ENCODE measurements at places on chromosomes 16 and 17.
A peak's percentile ranks its signal among the peaks of the same experiment; 100 is the strongest.

DNA sequence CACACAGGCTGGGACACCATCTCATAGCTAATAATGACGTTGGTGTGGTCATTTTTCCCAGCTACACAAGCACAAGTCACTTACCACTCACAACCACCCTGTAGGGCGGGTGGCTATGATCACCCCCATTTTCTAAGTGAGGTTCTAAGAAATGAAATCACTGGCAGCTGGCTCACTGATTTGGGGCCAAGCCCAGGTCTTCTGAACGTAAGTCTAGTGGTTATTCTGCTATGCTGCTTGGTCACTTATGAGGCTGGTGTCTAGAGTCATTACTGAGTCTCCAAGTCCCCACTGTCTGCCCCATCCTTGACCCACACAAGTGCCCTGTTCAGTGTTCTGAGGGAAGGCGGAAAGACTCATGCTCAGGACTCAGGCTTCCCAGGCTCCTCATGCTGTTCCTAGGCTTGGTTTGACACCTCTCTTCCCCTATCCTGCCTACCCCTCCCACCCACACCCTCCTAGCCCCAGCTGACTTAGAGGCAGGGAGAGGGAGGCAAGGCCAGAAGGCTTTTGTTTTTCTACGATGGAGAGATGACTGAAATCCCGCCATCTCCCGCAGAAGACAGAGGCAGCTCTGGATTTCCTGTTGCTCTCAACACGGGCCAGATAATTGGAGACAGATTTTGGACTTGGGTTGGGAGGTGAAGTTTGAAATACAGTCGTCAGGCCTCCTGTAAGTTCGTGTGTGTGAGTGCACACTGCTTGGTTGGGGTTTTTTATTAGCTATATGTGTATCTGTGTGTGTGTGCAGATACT is 32.2 kb downstream of the FZD2 start:
- DNase-seq = no peak

DNA sequence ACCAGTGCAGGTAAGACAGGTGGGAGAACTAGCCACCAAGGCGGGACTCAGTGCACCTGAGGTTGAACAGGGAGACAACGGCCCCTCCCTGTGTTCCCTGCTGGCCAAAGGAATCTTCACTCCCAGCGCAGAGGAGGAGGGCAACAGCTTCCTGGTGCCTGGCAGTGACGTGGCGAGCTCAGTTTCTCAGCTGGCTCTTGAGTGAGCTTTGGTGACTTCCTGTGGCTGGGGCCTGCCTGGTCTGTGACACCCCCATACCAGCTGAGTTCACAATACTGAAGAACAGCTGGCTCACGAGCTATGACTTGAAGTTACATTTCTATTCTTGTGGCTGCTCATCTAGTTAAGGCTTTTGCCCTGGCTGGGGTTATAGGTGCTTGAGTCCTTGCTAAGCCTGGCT is 26.1 kb downstream of the WNT9B start:
- no peak for DNase-seq

- DNase-seq = no peak
These were observed 17.8 kb downstream of the IRX3 start for GRCh38 chr16:54268766-54269165.

GRCh38 chr16:10708969-10709368 is 14.2 kb upstream of the TEKT5 start:
- no peak for DNase-seq

DNA sequence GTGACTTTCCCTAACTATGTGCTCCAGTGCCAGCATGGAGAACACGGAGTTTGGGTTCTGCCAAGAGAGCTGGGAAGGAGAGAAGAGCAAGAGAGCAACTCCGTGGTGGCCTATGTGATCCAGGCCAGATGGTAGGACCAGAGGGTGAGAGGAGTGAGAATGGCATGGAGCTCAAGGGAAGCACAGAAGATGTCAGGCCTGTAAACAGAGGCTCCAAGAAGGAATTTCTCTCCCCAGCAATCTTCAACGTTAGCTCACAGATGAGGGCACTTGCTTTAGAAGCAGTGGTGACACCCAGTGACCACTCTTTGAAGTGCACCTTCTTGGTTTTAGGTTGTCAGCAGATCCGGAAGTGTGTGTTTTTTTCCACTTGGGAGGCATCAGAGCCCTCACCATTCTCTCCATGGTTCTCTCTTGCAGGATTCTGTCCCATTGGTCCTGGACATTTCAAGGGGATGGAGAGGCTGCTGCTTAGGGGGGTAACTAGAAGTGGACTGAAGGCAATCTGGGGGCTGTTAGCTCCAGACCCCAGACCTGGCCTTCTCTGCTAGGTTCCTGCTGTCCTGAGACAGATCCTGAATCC is 18.1 kb upstream of the TMEM98 start:
- DNase-seq = peak; percentile 16

GRCh38 chr17:80385046-80385445 is 29.9 kb upstream of the ENDOV start:
- no peak for DNase-seq

DNA sequence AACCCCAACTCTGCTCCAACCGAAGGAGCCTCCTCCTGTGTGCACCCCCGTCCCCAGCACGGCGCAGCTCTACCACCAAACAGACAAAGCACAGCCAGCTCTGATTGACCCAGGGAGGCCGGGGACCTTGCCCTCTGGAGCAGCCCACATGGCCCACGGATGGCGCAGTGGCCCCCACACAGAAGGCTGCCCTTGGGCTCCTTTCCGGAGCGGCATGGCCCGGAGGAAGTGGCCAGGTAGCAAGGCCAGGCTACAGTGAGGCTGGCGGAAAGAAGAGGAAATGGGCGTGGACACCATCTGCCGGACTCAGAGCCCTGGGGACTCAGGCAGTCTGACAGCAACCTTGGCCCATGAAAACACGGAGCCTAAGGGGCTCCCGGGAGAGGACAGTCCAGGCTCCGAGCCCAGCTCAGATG is 19.9 kb upstream of the ZC3H18 start:
- no peak for DNase-seq

DNA sequence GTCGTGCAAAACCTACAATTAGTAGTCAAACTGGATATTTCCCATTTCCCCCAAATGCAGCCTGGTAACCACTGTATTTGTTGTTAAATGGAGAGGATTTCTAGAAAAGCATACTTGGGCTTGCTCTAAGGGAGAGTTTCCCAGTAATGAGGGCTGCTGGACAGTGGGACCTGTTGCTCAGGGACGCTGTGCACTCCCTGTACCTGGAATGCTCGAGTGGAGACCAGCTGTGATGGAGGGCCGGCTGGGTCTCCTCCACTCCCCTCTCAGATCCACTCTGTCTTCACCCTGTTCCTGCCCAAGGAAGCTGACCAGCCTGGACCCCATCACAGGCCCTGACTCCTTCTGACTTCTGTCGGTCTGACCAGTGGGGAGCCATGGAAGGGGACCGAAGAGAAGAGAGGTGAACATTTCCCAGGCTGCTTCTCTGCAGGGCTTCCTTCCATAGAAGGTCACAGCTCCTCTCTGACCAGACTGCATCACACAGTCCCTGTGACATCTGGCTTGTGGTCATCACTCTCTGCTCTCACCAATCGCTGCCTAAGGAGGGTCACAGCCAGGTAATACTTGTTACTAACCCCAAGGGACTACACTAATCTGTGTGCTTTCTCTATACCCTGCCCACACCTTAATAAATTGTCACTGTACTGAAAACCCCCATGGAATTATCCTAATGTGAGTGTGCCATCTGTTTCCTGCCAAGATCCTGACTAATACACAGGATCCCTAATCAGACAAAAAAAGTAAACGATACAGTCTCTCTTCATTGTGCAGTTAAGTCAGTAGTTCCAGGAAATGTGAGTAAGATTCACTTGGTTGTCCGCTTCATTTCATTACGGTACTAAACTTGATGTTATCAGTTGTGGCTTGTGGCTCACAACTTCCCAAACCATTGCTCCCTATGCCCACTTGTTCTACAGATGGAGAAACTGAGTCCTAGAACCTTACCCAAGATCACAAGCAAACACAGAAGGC is 102.4 kb downstream of the CCT6B start:
- DNase-seq = no peak

- DNase-seq = no peak
These were observed 99.3 kb upstream of the FAM20A start for GRCh38 chr17:68700421-68700820.

DNA sequence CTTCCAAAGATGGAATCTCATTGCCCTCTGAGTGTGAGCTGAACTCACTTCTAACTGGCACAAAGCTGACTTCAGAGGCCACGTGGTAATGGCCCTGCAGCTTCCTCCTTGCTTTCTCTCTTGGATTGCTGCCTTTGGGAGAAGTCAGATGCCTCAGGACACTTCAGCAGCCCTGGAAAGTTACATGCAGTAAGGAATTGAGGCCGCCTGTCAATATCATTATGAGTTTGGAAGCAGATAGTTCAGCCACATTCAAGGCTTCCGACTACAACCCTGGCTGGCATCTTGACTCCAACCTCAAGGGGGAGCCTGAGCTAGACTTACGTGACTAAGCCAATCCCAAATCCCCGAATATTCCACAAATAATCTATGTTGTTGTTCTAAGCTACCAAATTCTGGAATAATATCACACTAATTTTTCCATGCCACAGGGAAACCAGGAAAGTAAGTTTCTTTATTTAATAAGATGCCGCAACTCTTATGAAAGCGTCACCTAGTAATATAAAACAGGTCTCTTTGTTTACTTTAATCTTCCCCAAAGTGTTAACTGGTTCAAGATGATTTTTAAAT is 13.6 kb downstream of the CEP20 start:
- no peak for DNase-seq

GRCh38 chr17:52235516-52235915 is 77.0 kb upstream of the CA10 start:
- no peak for DNase-seq

- DNase-seq = no peak
These were observed 62.3 kb downstream of the VPS53 start for GRCh38 chr17:652314-652713.

- no peak for DNase-seq
These were observed 38.5 kb downstream of the PIGL start for GRCh38 chr17:16255481-16255921.

- DNase-seq = no peak
These were observed 27.9 kb downstream of the SLFN12 start for GRCh38 chr17:35404360-35404759.

GRCh38 chr17:16380640-16381495 is at the start of gene UBB:
Gene UBB (plus strand): TSS chr17:16381091. CDS start chr17:16381908, 817 bp downstream.
- DNase-seq = peak; percentile 91

DNA sequence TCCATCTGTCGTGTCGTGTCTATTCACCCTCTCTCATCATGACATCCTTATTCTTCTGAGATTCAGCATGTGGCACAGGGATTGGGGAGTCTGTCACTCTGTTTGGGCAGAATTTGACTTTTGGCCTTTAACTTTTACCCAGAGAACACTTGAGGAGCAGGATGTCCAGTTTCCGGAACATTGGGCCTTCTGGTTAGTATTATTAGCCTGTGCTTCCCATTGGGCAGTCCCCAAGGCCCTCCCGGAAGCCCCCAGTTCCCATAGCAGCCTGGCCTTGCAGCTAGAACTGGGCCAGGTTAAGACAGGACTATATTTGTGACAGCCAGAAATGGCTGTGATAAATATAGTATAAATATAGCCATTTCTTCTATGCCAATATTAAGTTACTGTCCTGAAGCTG is 9.6 kb downstream of the SCN4A start:
- no peak for DNase-seq

DNA sequence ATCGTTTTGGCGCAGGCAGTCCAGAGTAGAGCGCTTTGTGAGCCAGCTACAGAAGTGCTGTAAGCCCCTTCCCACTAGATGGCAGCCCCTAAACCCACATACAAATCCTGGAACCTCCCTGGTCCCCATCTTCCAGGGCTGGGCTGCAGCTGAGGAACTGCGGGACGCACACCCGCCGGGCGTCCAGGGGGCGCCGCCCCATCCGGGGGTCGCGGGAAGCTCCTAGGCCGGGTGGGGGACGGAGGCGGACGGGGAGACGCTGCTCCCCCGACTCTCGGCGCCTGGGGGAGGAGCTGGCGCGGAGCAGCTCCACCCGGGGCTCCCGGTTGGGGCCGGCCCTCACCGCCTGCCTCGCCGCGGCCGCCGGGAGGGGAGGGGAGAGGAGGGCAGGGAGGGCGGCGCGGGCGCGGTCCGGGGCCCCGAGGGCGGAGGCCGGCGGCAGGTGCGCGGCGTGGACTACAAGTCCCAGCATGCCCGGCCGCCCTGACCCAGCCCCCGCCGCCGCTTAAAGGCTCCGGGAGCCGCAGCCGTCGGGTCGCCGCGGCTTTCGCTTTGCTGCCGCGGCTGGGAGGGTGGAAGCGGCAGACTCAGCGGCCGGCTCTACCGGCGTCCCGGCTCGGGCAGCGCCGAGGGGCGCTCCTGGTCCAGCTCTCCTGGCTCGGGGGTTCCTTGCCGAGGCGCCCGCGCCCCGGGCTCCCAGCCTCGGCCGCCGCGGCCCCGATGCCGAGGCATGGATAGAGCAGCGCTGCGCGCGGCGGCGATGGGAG is at the start of gene KSR1:
KSR1 (plus strand) TSS at position 535 of the 767 bp plus-strand sequence; CDS start at position 731, 196 bp downstream.
- peak; percentile 79 for DNase-seq

DNA sequence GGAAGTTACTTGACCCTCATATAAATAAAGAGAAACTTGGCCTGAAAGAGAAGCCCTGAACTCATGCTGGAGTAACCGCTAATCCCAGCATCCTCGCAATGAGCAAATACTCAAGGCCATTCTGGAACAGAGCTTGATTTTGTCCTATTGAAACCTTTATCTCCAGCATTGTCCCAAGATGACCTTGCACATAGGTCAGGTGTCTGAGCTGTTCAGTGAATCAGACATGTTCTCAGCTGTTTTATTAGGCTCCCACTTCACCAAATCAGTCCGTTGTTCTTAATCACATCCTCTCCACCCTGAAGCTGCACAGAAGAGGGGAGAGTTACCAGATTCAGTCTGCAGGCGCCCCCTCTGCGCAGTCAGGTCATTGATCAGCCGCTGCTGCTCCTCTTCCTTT is 9.1 kb upstream of the MYH1 start:
- DNase-seq = no peak

DNA sequence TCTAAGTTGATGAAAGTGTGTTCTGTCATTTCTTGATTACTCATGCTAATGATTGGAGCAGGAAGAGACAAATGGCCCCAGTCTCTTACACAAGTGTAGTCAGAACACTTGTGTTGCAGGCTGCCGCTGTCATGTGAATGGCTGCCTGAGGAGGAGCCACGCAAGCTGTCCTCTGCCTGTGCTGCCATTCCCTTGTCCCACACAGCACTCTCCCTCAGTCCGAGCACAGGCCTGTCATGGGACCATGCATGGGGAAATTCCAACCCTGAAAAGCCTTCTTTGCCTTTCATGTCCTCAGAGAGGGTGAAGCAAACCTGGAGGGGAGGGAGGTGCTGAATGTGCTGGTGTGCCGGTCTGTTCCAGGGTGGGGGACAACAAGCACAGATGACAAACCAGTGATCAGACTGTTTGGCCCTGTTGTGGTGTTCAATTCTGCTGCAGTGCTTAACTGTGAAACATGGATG is 109.4 kb downstream of the MRTFB start:
- DNase-seq = no peak

GRCh38 chr17:40307740-40308239 is 1.2 kb upstream of the RARA start:
- no peak for DNase-seq
